ENCODE measurements at places on chromosomes 7 and 10.
A peak's percentile ranks its signal among the peaks of the same experiment; 100 is the strongest.

DNA sequence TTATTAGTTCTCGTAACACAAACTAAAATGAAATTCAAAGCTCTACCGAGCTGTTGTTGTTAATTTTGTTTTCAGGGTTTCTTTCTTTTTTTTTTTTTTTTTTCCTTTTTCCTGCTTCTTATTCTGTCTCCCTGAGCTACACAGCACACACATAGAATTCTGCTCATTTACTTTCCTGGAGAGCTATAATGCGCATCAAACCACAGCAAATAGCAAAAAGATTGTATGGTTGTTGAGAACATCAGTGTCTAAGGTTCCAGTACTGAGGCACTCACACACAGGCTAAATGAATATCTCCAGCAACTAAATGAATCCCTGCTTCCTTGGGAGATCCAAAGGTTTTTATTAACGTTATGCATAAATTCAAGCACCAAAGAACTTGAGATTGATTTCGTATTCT lies 418.3 kb downstream of the PLXDC2 start:
- H3K27ac ChIP-seq = no peak overlapping the region
- H3K27me3 ChIP-seq = no peaks in the 10 kb centered on the region
- no peak overlapping the region for H3K4me3 ChIP-seq
- no peak for DNase-seq
- H3K4me1 ChIP-seq = no peaks in the 10 kb centered on the region
- H3K36me3 ChIP-seq = no peaks in the 10 kb centered on the region

- H3K4me3 ChIP-seq = no peak overlapping the region
- H3K36me3 ChIP-seq = peaks cover 27% of the 10 kb centered on the region
- DNase-seq = no peak
- peaks cover 14% of the 10 kb centered on the region for H3K4me1 ChIP-seq
- no peaks in the 10 kb centered on the region for H3K27me3 ChIP-seq
- no peak overlapping the region for H3K27ac ChIP-seq
These were observed 8.4 kb downstream of the SEM1 start for GRCh38 chr7:96701258-96701657.

DNA sequence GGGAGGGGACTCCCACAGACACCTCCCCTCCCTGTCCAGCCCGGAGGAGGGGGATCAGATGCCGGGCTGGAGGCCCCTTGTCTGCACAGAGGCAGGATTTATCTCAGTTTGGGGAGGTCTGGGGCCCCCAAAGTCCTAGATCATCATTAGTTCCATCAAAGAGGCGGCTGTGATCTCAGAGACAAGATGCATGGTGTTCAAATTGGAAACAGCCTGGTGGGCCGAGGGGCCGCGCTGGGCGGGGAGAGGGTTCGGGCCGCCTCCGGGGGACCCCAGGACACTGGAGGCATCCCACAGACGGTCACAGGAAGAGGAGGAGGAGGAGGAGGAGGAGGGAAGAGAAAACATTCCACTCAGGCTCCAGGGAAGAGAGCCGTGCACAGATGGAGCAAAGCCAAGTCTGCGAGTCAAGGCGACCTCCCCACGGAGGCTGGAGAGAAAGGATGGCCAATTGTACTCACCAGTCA lies 69.5 kb upstream of the CUX1 start:
- peaks cover 12% of the 10 kb centered on the region for H3K4me1 ChIP-seq
- no peaks in the 10 kb centered on the region for H3K36me3 ChIP-seq
- H3K27me3 ChIP-seq = peaks cover 2% of the 10 kb centered on the region
- DNase-seq = no peak
- no peak overlapping the region for H3K27ac ChIP-seq

GRCh38 chr7:115548756-115549155 lies 481.8 kb downstream of the TFEC start:
- no peak overlapping the region for H3K27ac ChIP-seq
- H3K36me3 ChIP-seq = no peaks in the 10 kb centered on the region
- H3K4me1 ChIP-seq = no peaks in the 10 kb centered on the region
- no peak overlapping the region for H3K4me3 ChIP-seq
- DNase-seq = no peak

DNA sequence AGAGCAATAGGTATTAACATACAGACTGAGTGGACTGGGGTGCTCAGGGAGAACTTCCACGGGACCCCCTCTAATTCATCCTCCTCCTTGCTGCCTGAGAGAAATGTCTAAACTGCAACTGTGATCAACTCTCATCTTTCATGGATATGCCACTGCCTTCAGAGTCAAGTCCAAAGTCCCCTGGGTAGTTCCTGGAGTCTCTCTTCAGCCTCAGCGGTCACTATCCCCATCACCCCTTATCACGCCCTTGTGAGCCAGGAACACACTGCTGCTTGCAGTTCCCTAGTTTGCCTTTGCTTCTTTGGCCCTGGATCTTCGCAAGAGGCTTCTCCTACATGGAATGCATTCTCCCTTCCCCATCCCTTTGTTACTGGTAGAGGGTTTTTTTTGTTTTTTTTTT lies 58.7 kb upstream of the AUTS2 start:
- H3K36me3 ChIP-seq = no peaks in the 10 kb centered on the region
- H3K4me3 ChIP-seq = no peak overlapping the region

GRCh38 chr7:141225916-141226618 lies 152.2 kb downstream of the TMEM178B start:
- H3K4me1 ChIP-seq = no peaks in the 10 kb centered on the region
- H3K4me3 ChIP-seq = no peak overlapping the region
- no peak overlapping the region for H3K27ac ChIP-seq
- H3K27me3 ChIP-seq = no peaks in the 10 kb centered on the region
- DNase-seq = no peak

DNA sequence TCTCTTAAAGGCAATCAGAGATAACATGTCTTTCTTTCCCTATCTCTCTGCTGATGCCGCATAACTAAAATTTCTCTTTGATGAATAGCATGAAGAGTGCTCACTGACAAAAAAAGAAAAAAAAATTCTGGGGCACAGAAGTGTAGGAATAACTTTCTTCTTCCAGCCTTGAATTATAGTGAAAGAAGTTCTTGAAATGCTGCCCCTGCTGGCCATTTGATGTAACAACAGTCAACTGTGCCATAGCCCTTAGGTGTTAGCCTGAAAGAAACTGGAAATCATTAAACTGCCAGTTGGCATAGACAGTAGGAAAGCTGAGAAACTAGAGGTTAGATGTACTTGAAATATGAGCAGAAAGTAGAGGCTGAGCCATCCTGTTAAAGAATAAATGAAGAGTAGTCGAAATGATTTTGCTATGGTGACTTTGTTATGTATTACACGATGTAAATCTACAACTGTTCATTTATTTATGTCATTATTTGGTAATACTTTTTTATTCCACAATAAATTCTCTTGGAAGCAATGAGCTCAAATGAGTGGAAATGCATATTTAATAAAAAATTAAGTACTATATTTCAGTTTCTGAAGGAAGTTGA lies 48.3 kb upstream of the FAM171A1 start:
- no peak for DNase-seq
- no peaks in the 10 kb centered on the region for H3K36me3 ChIP-seq
- no peaks in the 10 kb centered on the region for H3K27me3 ChIP-seq
- H3K4me3 ChIP-seq = no peak overlapping the region

- H3K4me1 ChIP-seq = no peaks in the 10 kb centered on the region
- H3K27me3 ChIP-seq = no peaks in the 10 kb centered on the region
- no peaks in the 10 kb centered on the region for H3K36me3 ChIP-seq
- H3K4me3 ChIP-seq = no peak overlapping the region
These were observed 594.9 kb downstream of the LRMDA start for GRCh38 chr10:76026176-76026771.

GRCh38 chr10:110035070-110035921 lies 27.5 kb downstream of the ADD3 start:
- no peak overlapping the region for H3K27ac ChIP-seq
- no peaks in the 10 kb centered on the region for H3K27me3 ChIP-seq
- H3K4me3 ChIP-seq = no peak overlapping the region
- peaks cover 46% of the 10 kb centered on the region for H3K4me1 ChIP-seq
- no peak for DNase-seq

GRCh38 chr10:75887992-75888680 lies 456.7 kb downstream of the LRMDA start:
- no peaks in the 10 kb centered on the region for H3K4me1 ChIP-seq
- no peak for DNase-seq
- no peaks in the 10 kb centered on the region for H3K36me3 ChIP-seq
- H3K27me3 ChIP-seq = no peaks in the 10 kb centered on the region

- no peak for DNase-seq
- H3K27ac ChIP-seq = no peak overlapping the region
- H3K4me3 ChIP-seq = no peak overlapping the region
- no peaks in the 10 kb centered on the region for H3K27me3 ChIP-seq
- no peaks in the 10 kb centered on the region for H3K36me3 ChIP-seq
These were observed 71.4 kb upstream of the ZNF438 start for GRCh38 chr10:31103112-31103511.

GRCh38 chr10:70064486-70064885 lies 11.8 kb downstream of the MACROH2A2 start:
- H3K4me3 ChIP-seq = no peak overlapping the region
- no peak overlapping the region for H3K27ac ChIP-seq
- no peaks in the 10 kb centered on the region for H3K36me3 ChIP-seq
- DNase-seq = no peak
- H3K4me1 ChIP-seq = no peaks in the 10 kb centered on the region
- no peaks in the 10 kb centered on the region for H3K27me3 ChIP-seq

DNA sequence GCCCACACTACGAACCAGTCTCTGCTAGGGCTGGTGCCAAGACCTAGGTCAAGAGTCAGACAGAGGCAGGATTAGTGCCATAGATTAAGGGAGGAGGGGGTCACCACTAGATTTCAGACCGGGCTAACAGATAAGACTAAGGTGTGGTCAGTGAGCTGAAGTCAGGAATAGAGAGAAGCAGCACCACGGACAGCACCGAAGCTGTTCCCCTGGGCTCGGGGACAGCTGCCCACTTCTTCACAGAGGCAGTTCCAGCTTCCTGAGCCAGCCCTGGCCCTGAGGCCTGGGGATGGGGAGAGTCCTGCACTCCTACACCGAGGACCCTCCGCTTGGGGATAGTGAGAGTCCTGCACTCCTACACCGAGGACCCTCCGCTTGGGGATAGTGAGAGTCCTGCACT lies 11.2 kb upstream of the JAKMIP3 start:
- DNase-seq = no peak
- no peak overlapping the region for H3K4me3 ChIP-seq
- H3K27ac ChIP-seq = no peak overlapping the region
- no peaks in the 10 kb centered on the region for H3K27me3 ChIP-seq
- no peaks in the 10 kb centered on the region for H3K36me3 ChIP-seq
- no peaks in the 10 kb centered on the region for H3K4me1 ChIP-seq

- H3K27ac ChIP-seq = no peak overlapping the region
- H3K4me1 ChIP-seq = peaks cover 13% of the 10 kb centered on the region
- H3K36me3 ChIP-seq = no peaks in the 10 kb centered on the region
These were observed 11.9 kb upstream of the OPALIN start for GRCh38 chr10:96370584-96371157.

- H3K4me1 ChIP-seq = peaks cover 11% of the 10 kb centered on the region
- peak; percentile 23 for DNase-seq
- no peaks in the 10 kb centered on the region for H3K27me3 ChIP-seq
- peak overlapping the region; percentile 53 for H3K4me3 ChIP-seq
- H3K36me3 ChIP-seq = no peaks in the 10 kb centered on the region
These were observed 49.5 kb downstream of the NEURL1 start for GRCh38 chr10:103542764-103543616.

GRCh38 chr7:1839701-1840100 lies 169.6 kb downstream of the ELFN1 start:
- peaks cover 23% of the 10 kb centered on the region for H3K36me3 ChIP-seq
- DNase-seq = no peak
- H3K27ac ChIP-seq = no peak overlapping the region
- no peaks in the 10 kb centered on the region for H3K27me3 ChIP-seq

DNA sequence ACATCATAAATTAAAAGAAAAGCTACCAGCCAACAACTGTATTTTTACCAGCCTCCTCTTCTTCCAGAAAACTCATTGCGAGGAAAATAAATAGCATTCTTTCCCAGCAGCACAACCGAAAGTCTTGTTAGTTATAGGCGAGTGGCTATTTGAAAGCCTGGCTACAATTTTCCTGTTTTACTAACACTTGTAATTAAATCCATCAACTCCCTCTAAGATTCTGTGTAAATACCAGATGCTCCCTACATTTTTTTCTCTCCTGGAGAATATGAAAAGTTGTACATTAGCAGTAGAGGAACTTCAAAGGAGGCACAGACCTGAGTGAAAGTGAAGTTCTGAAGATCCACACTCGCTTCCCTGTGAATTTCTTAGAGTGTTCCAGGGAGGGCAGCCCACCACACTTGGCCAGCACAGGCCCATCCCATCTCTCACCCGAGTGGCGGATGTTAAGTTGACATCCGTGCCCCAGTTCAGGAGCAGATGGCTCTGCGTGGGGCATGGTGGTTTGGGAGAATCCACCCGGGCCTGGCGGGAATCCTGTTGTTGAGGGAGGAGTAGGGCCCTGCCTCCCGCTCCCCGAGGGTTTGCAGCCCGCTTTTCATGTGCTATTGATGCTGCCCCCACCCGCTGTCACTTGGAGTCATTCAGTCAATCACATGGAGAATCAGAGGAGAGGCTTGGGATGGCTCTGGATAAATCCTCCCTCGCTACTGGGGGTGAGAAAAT lies 451.0 kb upstream of the GALNT17 start:
- peak overlapping the region; percentile 60 for H3K27ac ChIP-seq
- H3K4me3 ChIP-seq = no peak overlapping the region
- peaks cover 17% of the 10 kb centered on the region for H3K4me1 ChIP-seq

DNA sequence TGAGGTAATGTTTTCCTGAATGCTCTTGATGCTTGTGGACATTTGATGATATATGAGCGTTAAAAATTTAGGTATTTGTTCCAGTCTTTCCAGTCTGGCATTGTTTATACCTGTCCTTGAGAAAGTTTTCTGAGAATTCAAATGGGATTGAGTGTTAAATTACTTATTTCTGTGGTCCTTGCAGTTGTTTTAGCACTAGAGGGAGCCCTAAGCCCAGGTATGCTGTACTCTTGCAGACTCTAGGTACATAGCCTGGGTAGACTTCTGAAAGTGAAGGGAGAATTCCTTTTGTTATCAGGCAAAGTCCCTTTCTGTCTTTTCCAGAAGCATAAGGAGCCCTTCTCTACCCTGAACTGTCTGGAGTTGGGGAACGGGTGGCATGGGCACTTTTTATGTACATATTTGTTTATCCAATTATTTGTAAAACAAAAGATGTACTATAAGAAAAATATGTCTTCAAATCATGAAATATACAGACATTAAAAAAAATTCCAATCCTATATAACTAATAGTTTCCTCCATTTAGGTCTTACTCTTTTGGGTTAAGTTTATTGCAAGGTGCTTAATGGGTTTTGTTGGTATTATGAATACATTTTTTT lies 262.1 kb downstream of the ATRNL1 start:
- H3K27ac ChIP-seq = no peak overlapping the region
- no peaks in the 10 kb centered on the region for H3K4me1 ChIP-seq
- no peak overlapping the region for H3K4me3 ChIP-seq
- H3K36me3 ChIP-seq = no peaks in the 10 kb centered on the region
- no peak for DNase-seq
